ENCODE measurements at places on chromosomes 11 and 22.
A peak's percentile ranks its signal among the peaks of the same experiment; 100 is the strongest.

DNA sequence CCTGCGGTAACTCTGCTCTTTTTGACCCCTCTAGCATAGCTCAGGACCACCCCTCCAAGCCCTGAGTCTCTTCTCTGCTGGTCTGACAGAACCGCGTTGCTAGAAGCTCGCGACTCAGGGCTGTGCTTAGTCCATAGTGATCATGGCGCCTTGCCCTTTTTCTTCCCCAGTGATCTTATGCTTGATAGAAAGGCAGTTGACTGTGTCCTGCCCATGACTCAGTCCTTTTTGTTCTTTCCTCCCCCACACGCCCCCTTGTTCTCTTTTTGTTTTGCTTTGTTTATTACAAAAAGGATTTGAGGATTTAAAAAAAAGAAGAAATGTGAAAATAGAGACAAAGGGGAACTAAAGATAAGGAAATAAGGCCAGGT lies 17.5 kb downstream of the IL17RA start:
- DNase-seq: peak; percentile 14

GRCh38 chr11:13348305-13348704 lies 70.7 kb downstream of the BMAL1 start:
- DNase-seq: no peak

DNA sequence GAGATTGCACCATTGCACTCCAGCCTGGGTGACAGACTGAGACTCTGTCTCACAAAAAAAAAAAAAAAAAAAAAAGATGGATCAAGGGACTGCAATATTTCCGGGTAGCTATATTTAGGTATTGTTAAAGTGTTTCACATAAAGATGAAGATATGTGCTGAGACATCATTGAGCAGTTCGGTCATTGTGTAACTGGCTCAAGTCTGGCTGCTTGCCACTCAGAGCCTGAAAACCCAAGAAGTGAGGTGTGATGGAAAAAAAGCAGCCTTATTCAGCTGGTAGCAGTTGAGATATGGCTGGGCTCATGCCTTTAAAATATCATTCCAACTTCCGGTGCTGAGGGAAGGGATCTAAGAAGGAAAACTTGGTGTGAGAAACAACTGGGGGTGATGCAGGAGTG lies 46.9 kb downstream of the LUZP2 start:
- DNase-seq: no peak

GRCh38 chr22:30838111-30838510 lies 130.5 kb downstream of the MORC2 start:
- DNase-seq: no peak

GRCh38 chr11:34345540-34345876 lies 12.3 kb downstream of the ABTB2 start:
- no peak for DNase-seq

GRCh38 chr11:48005831-48006270 lies 25.5 kb downstream of the PTPRJ start:
- no peak for DNase-seq

DNA sequence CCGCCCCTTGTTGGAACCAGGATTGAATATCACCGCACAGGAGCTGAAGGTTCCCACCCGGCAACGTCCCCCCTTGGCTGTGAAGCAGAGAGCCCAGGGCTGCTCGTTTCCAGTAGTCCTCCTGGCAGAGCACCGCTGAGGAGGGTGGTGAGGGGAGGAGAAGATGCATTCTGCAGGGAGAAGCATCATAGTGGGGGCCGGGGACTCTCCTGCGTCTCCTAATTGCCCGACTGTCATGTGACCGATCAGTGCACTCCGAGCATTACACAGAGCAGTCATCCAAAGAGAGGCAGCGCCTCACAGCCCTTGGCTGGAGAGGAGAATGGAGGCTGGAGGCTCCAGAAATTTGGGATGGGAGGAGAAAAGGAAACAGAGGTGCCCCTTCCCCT lies 85.0 kb upstream of the SEPTIN5 start:
- no peak for DNase-seq

- DNase-seq: no peak
Observed at GRCh38 chr22:48104766-48105165, 1342.3 kb downstream of the TBC1D22A start.

DNA sequence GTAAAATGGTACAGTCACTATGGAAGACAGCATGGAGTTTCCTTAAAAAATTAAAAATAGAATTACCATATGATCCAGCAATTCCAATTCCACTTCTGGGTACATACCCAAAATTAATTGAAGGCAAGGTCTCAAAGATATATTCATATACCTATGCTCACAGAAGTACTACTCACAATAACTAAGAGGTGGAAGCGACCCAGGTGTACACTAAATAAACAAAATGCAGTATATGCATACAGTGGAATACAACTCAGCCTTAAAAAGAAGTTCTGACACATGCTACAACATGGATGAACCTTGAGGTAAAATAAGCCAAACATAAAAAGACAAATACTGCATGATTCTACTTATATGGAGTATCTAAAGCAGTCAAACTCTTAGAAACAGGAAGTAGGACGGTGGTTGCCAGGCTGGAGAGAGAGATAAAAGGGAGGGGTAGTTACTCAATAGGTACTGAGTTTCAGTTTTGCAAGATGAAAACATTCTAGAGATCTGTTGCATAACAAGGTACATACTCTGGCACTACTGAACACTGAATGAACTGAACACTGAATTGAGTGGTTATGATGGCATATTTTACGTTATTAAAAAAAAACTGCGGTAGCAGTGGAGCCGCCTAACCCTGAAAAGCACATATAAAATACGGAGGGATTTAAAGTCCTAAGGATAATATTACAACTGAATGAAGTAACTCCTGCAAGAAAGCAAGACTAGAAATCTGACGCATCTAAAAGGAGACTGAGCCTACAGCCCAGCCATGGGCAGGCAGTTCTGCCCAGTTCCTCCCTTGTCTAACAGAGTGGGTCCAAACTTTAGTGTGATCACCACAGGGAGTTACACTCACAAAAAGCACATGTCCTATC lies 12.8 kb downstream of the DGCR2 start:
- DNase-seq: no peak

DNA sequence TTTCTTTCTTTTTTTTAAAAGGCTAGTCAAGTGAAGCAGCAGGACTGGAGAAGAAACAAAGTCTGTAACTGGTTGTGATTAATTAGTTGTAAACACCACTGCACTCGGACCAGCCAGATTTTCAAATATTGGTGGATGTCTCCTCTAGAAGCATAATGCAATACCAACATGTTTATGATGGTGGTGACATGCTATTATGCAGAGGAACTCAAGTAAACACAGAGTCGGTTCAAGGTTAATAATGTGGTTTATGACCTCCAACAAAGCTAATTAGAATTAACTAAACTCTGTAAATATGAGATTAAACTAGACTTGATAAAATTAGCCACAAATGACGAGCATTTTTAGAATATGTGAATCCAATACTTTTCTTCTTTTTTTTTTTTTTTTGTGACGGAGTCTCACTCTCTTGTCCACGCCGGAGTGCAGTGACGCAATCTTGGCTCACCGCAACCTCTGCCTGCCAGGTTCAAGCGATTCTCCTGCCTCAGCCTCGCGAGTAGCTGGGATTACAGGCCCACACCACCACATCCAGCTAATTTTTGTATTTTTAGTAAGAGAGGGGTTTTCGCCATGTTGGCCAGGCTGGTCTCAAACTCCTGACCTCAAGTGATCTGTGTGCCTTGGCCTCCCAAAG lies 11.8 kb upstream of the AGBL2 start:
- DNase-seq: no peak

DNA sequence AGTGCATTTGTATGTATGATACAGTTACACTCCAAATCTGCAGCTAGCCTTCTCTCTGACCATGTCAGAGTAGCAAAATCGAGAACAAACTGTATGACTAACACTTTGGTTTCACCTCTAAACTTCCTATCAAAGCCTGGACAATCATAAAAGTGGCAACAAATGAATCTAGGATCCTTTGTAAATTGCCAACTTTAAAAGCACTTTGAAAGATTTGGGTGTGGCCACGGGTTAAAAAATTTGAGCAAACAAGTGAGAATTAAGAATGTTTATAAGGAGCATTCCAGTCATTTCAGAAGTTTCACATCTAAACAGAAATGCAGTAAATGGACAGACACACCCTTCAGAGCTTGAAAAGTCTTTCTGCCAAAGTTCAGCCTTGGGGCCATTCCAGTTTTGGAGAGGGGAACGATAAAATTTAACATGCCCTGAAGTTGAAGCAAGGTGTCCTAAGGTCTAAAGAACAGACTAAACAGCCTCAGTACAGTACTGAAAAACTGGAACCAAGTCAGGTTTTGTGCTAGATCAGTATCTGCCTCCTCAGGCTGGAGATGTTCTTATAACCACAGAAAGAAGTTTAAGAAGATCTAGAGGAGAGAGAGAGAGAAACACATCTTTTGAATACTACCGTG lies 181.9 kb upstream of the BDNF start:
- DNase-seq: peak; percentile 22

DNA sequence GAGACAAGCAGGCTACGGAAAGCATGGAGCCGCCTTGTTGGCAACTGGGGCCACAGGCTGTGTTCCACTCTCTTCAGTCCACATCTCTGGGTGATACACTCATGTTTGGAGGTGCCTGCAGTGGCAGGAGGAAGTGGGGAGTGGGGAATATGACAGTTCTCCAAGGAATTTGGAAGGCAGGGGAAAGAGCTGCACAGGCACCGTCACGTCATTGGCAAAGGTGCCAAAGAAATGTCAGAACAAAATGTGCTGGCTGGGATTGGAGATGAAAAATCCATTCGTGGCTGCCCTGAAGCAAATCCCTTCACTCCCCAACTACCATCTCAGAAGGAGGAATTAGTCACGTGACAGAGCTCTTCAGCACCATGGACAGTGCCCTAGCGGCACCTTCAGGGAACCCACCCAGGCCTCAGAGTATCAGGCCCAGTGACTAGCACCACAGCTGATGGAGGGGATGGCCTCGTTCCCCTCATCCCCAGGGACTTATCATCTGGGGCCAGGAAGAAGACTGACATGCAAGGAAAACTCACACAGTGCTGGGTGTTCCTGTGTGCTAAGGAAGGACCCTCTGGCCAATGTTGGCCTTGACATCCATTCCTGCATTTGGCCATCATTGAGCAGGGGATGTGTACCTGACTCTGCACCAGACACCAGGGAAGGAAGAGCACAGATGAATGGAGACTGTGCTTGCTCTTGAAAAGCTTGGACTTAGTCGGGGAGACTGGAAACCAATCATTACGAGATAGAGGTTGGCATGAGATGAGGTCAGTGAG lies 48.5 kb upstream of the PRDM11 start:
- peak; percentile 51 for DNase-seq

DNA sequence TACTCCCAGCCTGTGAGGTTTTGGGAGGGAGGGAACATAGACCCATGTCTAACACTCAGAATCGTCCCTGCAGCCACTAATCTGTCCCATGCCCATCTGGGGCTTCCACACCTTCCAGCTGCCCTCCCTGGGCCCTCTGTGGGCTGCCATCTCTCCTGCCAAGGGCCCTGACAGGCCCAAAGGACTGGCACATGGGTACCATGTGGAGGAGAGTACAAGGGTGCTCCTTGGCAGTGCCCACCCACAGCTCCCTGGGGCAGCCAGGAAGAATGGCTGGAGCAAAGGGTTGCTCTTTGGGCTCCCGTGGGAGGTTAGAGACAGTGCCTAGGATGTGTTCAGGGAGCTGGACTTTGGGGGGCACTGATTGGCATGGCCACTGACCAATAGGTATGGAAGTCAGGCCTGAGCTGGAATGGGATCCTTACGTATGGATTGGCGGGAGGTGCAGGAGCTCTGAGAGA lies 56.8 kb downstream of the CD82 start:
- DNase-seq: no peak

DNA sequence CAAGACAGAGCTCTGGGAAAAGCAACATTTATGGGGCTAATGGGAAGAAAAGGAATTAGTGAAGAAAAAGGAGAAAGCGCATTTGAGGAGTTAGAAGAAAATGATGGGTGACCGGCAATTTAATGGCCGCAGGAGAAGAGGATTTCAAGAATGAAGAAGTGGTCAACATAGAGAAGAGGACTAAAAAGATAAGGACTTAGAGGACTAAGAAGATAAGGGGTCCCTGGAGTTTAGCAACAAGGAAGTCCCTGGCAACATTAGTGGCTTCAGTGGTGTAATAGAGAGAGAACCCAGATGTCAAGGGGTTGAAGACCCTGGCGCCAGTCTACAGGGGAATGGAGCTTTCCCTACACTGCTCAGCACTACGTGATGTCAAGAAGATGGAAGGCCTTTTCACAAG lies 32.3 kb downstream of the WEE1 start:
- no peak for DNase-seq

DNA sequence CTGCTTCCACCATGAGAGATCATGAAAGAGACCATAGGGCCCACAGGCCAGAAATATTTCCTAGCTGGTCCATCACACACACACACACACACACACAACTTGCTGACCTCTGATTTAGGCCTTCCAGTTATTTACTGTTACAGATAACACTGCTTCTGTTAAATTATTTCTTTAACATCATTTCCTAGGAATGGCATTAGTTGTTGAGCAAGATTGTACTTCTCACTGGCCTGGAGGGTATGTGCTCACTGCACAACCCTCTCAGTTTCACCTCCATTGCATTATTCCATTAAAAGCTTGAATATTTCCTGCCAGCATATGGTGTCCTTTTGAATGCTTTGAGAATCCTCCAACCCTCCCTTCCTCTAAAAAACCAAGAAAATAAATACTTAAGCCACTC lies 104.4 kb downstream of the MICAL2 start:
- DNase-seq: no peak

DNA sequence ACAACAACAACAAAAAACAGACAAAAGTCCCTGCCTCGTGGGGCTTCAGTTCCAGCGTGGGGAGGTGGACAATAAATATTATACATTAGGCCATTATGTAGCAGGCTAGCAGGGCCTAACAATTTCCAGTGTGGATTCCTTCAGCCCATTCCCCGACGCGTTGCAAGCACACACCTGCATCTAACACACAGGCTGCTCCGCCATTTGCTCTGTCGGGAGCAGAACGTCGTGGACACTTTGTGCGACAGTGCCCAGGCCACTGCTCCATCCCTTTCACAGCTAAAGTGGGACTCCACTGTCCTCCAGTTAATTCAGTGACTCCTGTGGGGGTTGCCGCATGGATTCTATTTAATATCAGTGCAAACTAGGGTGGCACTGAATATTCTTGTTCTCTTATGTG lies 10.9 kb upstream of the FGF3 start:
- DNase-seq: no peak

GRCh38 chr22:23570681-23571080 lies 9.4 kb downstream of the IGLL1 start:
- DNase-seq: no peak

DNA sequence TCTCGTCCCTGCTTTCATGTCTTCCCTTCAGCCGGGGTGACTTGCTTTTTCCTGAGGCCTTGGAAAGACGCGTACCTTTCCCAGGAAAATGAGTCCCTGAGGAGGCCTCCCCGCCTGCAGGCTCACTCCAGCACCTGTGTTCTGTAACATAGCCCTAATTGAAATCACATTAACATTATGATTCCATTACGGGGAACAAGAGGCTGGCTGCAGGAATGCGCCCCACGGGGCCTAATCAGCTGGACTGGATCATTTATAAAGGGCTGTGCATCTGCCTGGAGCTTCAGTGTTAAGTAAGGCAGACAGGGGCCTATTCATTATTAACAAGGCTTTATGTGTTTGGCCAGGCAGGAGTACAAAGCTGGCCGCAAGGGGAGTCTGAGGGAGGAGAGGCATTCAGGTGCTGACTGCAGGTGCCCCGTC lies 41.9 kb upstream of the TSPAN18 start:
- no peak for DNase-seq

- DNase-seq: no peak
Observed at GRCh38 chr22:47038206-47038835, 275.9 kb downstream of the TBC1D22A start.

- DNase-seq: no peak
Observed at GRCh38 chr11:78241475-78241874, 52.8 kb downstream of the USP35 start.
